ENCODE measurements at places on chromosomes 5 and 9.

- no peaks in the 10 kb centered on the region for H3K36me3 ChIP-seq
- H3K27me3 ChIP-seq: peaks cover 20% of the 10 kb centered on the region
- H3K4me3 ChIP-seq: no peak overlapping the region
- no peaks in the 10 kb centered on the region for H3K4me1 ChIP-seq
These were observed 28.5 kb downstream of the DPYSL3 start for GRCh38 chr5:147481376-147481775.

DNA sequence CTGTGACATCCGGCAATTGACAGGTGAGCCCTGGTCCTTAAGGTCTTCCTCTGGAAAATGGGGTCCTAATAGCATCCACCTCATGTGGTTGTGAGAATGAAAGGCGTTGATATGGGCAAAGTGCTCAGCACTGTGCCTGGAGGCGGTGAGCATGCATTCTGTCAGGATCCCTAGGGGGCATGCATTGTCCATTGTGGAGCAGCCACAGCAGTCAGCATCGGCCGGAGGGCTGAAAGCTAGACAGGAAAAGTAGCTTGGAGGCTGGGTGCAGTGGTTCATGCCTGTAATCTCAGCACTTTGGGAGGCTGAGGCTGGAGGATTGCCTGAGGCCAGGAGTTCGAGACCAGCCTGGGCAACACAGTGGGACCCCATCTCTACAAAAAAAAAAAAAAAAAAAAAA is 122.2 kb downstream of the LHX2 start:
- no peak for DNase-seq
- no peaks in the 10 kb centered on the region for H3K4me1 ChIP-seq
- no peak overlapping the region for H3K4me3 ChIP-seq
- no peaks in the 10 kb centered on the region for H3K36me3 ChIP-seq
- no peak overlapping the region for H3K27ac ChIP-seq

DNA sequence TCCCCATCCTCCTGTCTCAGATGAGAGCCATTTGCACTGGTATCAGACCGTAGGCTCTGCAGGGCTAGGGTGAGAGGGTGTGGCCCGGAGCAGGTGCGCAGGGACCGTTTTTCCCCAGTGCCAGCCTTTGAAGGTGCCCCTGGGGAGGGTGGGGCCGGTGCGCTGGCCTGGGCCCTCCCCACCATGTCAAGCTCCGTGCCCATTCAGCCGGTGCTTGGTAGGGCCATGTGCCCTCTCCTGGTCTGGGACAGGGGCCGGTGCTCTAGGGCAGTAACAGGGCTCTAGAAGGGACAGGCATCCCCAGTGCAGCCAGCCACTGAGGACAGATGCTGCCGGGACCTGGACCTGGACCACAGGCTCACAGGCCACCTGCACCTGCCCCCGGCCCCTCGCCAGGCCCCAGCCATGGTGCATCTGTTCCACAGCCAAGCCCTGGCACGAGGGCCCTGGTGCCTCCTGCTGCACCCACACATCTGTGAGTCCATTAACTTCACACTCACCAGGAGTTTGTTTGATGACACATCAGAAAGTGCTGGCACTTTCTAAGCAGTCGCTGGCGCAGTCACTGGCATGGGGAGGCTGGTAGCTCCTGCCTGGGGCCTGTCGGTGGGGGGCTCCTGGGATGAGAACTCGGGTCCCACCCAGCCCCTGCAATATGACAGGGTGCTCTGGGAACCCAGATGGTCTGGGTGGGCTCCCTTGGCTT is 5.0 kb upstream of the QRFP start:
- no peaks in the 10 kb centered on the region for H3K27me3 ChIP-seq
- H3K4me1 ChIP-seq: no peaks in the 10 kb centered on the region

DNA sequence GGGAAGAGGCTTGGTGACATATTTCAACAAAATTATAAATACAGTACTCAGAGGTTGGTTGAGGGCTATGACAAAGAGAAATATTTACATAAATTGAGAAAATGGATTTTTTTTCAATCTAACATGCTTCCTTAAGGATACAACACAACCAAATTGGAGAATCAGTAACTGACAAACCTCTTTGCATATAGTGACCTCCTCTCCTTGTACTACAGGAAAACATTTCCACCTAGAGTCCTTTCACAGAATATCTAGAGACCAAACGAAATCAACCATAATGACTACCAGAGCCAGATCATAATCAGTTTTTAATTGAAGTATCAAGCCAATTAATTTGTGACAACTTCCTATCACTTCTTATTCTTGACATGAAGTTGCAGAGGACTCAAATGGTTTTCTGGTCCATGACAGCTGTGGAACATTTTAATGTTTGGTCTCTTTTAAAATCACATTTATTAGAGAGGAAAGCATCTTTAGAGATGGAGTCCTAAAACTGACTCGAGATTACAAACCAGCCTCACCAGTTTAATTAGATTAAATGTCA is 1636.5 kb upstream of the C9orf72 start:
- H3K4me1 ChIP-seq: peaks cover 12% of the 10 kb centered on the region
- peaks cover 10% of the 10 kb centered on the region for H3K36me3 ChIP-seq
- H3K4me3 ChIP-seq: peak overlapping the region; percentile 49
- H3K27ac ChIP-seq: no peak overlapping the region
- peaks cover 9% of the 10 kb centered on the region for H3K27me3 ChIP-seq

GRCh38 chr9:36217256-36217968 is 26.7 kb downstream of the CLTA start:
- no peak for DNase-seq
- H3K4me1 ChIP-seq: peaks cover 42% of the 10 kb centered on the region
- peak overlapping the region; percentile 7 for H3K27ac ChIP-seq
- H3K27me3 ChIP-seq: no peaks in the 10 kb centered on the region

GRCh38 chr9:111163716-111164389 is 125.6 kb upstream of the LPAR1 start:
- no peaks in the 10 kb centered on the region for H3K4me1 ChIP-seq
- peaks cover 6% of the 10 kb centered on the region for H3K27me3 ChIP-seq
- peaks cover 12% of the 10 kb centered on the region for H3K36me3 ChIP-seq
- no peak overlapping the region for H3K4me3 ChIP-seq
- no peak overlapping the region for H3K27ac ChIP-seq

DNA sequence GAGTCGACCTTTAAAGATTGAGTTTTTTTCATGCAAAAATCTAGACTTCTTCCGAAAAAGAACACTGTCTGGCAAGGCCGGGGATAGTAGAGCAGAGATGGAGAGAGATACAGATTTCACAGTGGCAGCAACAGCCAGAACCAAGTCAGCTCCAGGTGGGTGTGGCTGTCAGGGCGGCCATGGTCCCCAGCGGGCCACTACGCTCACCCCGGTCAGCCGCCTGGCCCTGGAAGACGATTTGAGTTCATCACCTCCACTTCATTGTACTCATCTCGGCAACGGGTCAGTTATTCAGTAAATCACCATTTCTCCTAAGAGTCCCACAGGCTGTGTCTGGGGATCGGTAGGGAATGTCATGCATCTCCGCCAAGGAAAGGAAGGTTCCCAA is 53.0 kb downstream of the ZNF354C start:
- no peaks in the 10 kb centered on the region for H3K4me1 ChIP-seq
- no peaks in the 10 kb centered on the region for H3K27me3 ChIP-seq
- no peaks in the 10 kb centered on the region for H3K36me3 ChIP-seq
- DNase-seq: no peak

DNA sequence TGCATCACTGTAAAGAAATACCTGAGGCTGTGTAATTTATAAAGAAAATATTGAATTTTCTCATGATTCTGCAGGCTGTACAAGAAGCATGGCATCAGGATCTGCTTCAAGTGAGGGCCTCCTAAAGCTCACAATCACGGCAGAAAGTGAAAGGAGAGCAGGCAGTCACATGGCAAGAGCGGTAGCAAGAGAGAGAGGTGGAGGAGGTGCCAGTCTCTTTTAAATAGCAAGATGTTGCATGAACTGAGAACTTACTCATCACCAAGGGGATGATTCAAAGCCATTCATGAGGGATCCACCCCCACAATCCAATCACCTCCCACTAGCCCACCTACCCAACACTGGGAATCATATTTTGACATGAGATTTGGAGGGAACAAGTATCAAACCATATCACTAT is 184.5 kb upstream of the PAPPA start:
- no peaks in the 10 kb centered on the region for H3K4me1 ChIP-seq
- H3K27me3 ChIP-seq: no peaks in the 10 kb centered on the region
- no peak overlapping the region for H3K27ac ChIP-seq
- no peak overlapping the region for H3K4me3 ChIP-seq
- no peaks in the 10 kb centered on the region for H3K36me3 ChIP-seq
- DNase-seq: no peak

- H3K27me3 ChIP-seq: no peaks in the 10 kb centered on the region
- H3K4me1 ChIP-seq: no peaks in the 10 kb centered on the region
- H3K4me3 ChIP-seq: no peak overlapping the region
- H3K27ac ChIP-seq: no peak overlapping the region
- DNase-seq: no peak
- H3K36me3 ChIP-seq: no peaks in the 10 kb centered on the region
These were observed 233.7 kb downstream of the ADAMTSL1 start for GRCh38 chr9:18707489-18708205.

DNA sequence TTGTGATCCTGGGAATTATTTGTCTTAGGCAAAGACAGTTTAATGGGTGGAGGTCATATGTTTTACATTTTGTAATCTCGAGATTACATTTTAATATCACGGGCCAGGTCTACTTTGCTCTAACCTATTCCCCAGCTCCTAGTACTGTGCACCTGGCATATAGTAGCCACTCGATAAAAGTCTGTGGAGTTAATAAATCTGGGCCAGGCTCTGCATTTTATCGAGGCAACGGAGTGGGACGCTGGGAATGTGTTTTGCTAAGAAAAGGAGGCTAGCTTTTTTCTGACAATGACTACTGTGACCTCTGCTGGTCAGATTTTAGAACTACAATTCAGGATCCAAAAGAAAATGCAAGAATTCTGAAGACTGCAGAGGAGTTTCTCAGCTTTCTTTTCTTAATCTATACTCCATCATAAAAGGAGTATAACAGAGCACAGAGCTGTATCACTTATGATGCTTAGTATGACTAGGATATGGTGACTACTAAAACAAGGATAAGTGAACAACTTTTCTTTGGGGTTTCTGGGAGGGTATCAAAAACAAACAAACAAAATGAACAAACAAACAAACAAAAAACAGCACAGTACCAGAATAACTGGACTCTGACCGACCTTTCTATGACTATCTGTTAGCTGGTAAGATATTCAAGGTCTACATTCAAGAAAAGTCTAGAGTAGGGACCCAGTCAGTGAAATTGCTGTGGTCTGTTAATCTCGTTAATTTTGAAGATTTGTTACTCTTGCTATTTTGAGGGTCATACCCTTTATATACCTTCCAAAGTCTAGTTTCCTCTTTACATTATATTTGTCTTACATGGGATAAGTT is 46.1 kb upstream of the CER1 start:
- DNase-seq: no peak
- H3K27me3 ChIP-seq: peaks cover 31% of the 10 kb centered on the region
- H3K4me1 ChIP-seq: no peaks in the 10 kb centered on the region
- H3K4me3 ChIP-seq: no peak overlapping the region
- H3K27ac ChIP-seq: no peak overlapping the region

DNA sequence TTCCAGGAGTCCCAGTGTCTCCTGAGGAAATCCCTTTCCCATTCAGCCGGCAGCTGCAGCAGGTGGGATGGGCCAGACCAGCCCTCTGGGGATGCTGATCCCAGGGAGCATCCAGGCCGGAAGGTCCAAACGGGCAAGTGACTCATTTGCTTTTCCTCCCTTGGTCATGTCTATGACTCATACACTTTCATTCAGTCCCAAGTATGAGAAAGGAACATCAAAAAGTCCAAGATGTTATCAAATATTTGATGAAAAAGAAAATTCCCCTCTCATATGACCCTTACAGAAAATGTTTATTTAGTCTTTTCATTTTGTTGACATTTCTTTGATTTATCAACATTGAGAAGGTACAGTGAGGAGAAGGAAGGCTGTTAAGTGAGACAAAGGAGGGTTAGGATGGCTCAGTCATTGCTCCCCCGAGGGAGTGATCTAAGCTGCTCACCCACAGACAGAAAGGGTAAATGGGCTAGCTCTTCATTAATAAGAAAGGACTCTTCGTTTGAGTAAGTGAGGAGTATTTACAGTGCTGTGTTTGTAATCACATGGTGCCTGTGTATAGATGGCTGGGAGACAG is 117.6 kb upstream of the ANKRD55 start:
- H3K36me3 ChIP-seq: no peaks in the 10 kb centered on the region
- H3K4me3 ChIP-seq: no peak overlapping the region

GRCh38 chr9:116724123-116724522 is 37.0 kb downstream of the TRIM32 start:
- no peaks in the 10 kb centered on the region for H3K36me3 ChIP-seq
- H3K4me1 ChIP-seq: no peaks in the 10 kb centered on the region
- H3K4me3 ChIP-seq: no peak overlapping the region

GRCh38 chr9:36470643-36471290 is 70.7 kb upstream of the RNF38 start:
- peak; percentile 75 for DNase-seq
- no peaks in the 10 kb centered on the region for H3K27me3 ChIP-seq
- no peaks in the 10 kb centered on the region for H3K36me3 ChIP-seq
- H3K4me1 ChIP-seq: peaks cover 18% of the 10 kb centered on the region

GRCh38 chr5:88503041-88503345 is 234.3 kb upstream of the TMEM161B start:
- no peak for DNase-seq
- H3K36me3 ChIP-seq: no peaks in the 10 kb centered on the region
- peaks cover 6% of the 10 kb centered on the region for H3K4me1 ChIP-seq
- peaks cover 18% of the 10 kb centered on the region for H3K27me3 ChIP-seq

DNA sequence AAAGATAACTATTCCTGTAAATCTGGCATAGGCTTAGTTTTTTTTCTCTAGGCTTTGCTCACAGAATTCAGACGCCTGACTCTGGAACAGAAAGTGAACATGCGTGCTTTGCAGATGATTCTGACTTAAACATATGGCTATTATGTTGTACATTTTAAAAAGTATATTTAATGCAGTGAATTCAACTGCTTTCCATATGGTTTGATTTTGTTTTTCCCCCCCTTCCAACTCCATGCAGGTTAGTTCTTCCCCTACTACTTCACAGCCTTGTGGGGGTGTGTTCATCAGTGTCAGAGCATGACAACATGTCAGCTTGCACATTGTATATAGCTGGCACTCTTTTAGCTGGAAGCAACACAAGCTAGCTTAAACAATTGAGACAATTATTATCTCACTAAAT is 226.8 kb downstream of the TMEM167A start:
- H3K36me3 ChIP-seq: peaks cover 4% of the 10 kb centered on the region
- peaks cover 7% of the 10 kb centered on the region for H3K27me3 ChIP-seq
- H3K4me1 ChIP-seq: no peaks in the 10 kb centered on the region

DNA sequence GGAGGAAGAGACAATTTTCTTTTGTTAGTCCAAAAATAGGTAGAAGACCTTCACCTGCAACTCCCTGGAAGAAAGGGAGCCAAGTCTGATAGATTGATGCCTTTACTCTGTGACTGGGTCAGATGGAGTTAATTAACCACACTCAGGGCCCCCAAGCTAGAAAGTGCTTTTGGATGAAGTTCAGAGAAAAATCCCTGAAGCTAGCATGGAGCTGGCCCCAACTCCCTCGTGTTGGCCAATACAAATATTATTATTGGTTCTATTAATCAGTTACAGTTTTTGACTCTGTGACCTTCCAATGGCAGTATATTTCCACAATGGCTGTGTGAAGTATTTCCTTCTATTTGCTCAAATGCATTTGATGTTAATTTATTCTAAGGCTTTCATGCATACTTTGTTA is 1753.5 kb downstream of the EFNA5 start:
- DNase-seq: no peak
- no peaks in the 10 kb centered on the region for H3K36me3 ChIP-seq
- no peaks in the 10 kb centered on the region for H3K27me3 ChIP-seq

- H3K4me1 ChIP-seq: peaks cover 11% of the 10 kb centered on the region
- no peaks in the 10 kb centered on the region for H3K27me3 ChIP-seq
- no peak overlapping the region for H3K27ac ChIP-seq
- H3K36me3 ChIP-seq: peaks cover 17% of the 10 kb centered on the region
These were observed 8.7 kb downstream of the HINT1 start for GRCh38 chr5:131156385-131156784.

GRCh38 chr9:84266087-84266561 is 74.4 kb downstream of the SLC28A3 start:
- H3K4me1 ChIP-seq: peaks cover 10% of the 10 kb centered on the region
- peak overlapping the region; percentile 77 for H3K27ac ChIP-seq
- peaks cover 8% of the 10 kb centered on the region for H3K27me3 ChIP-seq
- peak overlapping the region; percentile 31 for H3K4me3 ChIP-seq
